ENCODE measurements at places on chromosomes 2 and 18. TPM values are rescaled to one million over a fixed set of nuclear protein-coding genes. Genes with fewer than 3 reads are reported as not detected.

- DNase-seq, result no peak
Observed at GRCh38 chr2:200852605-200853004, 11.9 kb downstream of the CLK1 start.

DNA sequence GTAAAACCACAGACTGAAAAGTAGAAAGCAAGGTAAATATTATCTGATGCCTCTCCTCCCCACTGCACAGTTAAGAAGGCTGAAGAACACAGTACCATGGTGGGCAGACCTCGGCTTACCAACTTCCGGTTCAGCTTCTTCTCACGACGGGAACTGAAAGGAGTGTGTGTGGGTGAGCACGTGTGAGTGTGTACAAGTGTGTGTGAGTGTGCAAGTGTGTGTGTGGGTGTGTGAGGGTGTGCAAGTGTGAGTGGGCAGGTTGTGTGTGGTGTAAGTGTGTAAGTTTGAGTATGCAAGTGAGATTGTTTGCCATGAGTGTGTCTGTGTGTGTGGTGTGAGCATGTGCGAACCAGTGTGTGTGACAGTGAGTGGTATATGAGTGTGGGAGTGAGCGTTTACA is 103.5 kb downstream of the ADD2 start:
- DNase-seq, result no peak

DNA sequence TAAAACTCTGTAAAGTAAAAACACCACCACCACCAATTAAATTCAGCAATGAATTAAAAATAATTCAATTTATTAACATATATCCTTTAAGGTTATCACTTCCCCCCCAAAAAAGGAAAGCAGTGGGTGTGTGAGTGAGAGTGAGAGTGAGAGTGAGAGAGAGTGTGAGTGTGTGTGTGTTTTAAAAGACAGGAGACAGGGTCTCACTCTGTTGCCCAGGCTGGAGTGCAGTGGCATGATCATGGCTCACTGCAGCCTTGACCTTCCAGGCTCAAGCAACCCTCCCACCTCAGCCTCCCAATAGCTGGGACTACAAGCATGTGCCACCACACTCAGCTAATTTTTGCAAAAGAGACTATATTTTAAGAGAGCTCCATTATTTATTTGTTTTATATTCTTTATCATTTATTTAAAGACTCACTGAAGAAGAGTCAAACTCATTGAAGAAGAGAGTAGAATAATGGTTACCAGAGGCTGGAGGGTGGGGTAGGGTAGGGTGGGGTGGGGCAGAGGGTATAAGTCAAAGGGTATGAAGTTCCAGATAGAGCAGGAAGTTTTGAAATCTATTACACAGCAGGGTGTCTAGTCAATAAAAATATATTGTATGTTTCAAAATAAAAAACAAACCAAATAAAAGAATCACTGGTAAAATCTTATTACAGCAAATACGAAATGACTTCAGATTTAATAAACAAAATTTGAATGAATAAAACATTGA is 121.6 kb downstream of the C2orf74 start:
- DNase-seq, result no peak

GRCh38 chr2:177165721-177166711 is 46.6 kb upstream of the HNRNPA3 start:
- DNase-seq, result peak; percentile 46

DNA sequence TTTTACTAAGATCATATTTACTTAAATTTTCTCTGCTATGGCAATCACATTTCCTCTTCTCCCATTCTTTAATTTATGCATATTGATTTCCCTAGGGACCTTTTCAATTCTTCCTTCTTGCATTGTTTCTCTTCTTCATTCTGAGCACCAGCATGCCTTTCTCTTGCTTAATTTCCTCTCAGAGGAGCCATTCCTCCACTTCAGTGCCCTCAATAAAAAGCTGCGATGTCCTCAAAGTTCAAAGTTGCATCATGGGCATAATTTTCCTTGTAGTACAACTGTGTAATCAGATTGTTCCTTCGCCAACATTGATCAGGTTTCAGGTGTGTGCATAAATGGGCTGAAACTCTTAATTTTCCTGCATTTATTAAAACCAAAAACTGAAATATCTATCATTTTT is 21.8 kb upstream of the CD226 start:
- DNase-seq, result no peak

DNA sequence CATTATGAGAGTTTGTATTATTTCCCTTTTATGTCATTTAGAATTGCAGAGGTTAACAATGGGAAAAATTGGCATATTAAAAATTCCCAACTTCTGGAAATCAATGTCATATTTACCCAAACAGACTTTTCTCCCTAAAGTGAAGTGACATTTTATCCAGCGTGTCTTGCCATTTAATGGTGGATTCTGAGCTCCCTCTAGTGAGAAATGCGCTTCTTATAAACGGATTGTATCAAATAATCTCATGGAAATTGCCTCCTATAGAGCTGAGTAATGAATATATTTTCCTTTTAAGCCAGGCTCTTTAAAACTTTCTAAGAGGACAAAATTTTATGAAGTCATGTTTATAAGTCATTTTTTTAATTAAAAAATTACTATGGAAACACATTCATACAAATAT is 5.7 kb upstream of the GCFC2 start:
- DNase-seq, result no peak

- DNase-seq, result no peak
Observed at GRCh38 chr2:55451699-55452098, 32.0 kb upstream of the CCDC88A start.

DNA sequence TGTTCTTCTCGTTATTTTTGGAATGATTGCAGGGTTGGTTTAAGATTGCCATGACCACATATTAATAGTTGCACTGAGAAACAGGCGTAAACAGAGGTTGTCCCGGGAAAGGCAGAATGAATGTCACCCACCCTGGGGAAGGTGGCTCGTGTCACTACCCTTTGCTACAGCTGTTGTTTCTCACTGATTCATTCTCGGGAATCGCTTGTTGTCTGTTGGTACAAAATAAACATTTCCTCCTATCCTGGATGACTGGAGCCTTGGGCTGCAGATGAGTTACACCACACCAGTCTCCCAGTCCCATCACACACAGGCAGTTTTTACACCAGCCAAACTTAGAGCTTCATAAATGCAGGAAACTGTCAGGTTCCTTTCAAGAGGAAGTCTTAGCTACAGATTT is 216.7 kb downstream of the GBX2 start:
- DNase-seq, result no peak

DNA sequence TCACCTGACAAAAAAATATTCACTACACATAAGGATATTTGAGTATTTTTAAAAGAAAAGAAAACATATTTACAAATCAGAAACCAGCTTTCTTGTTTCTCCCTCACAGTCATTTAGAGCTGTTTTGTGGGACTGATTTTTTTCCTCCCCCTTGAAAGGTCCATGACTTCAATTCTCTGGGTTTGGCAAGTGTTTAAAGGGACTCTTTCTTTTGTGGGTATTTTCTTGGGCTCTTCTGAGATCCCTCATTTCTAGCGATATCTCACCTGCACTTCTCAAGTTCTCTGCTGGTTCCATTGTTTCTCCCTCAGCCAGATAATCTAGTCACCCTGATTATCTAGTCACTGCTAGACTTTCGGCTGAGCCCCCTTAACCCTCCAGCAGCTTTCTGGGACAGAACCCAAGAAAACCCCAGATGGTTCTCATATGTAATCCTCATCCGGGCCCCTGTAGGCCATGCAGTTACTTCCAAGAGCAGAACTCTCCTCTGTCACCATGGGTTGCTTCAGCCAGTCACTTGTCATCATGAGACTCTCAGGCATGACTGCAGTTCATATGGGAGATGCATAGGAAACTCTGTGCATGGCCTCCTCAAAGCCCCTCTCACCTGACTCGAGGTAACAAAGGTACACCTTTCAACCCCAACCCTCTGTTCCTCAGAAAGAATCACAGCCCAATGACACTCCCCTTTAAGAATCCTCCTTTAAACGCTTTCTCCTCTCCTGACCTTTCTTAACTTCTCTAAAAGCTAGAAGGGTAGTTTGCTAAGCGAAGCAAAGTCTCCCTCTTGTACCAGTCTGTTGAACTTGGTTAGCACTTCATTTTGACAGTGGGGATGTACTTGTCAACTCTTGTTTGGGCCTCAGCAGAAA is 36.7 kb upstream of the ITGA4 start:
- DNase-seq, result no peak

- no peak for DNase-seq
Observed at GRCh38 chr2:238099714-238100048, 459 bp upstream of the ESPNL start.

- no peak for DNase-seq
Observed at GRCh38 chr2:224890372-224890771, 151.9 kb downstream of the DOCK10 start.

The RRM2 gene
- not detected for polyA plus RNA-seq

The MLPH gene
- not detected for polyA plus RNA-seq

The REG3G gene
- polyA plus RNA-seq, result not detected

The ZNF236 gene
- polyA plus RNA-seq, result 12.6 TPM
